ENCODE measurements at places on chromosomes 6 and 20.

- DNase-seq = no peak
Observed at GRCh38 chr6:127219869-127220268, 46.8 kb upstream of the RNF146 start.

DNA sequence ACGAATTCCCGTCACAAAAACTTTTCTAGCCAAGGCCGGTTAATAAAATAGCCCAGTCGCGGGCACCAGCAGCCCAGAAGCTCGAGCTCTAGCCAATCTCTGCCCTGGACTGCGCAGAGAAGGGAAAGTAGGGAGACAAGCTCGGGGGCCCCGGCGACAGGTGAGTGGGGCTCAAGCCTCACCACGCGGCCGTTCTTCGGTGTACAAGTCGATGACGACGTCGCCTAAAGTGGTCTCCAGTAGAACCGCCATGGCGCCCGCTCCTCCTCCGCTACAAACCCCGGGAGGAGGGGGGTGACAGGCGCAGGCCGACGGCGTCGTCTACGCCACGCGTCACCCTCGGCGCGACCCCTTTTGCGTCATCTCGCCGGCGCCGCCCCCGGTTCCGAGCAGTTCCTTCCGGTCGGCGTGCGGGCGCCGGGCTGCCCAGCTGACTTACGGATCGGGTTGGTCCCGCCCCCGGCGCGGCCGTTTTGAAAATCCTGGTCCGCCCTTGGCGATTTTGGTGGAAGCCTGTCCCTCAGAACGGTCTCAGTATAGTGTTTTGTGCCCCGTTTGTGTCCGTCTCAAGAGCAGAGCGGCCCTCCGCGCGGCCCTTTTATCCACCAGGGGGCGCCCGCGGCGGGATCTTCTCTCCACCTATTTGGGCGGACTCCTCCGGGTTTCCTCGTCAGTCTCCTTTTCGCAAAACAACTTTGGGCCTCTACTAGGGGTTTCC, at the start of gene PPIL4:
PPIL4 (minus strand) TSS at position 290 of the 718 bp plus-strand sequence; CDS start at position 252, 38 bp downstream.
- DNase-seq = peak; percentile 96

- no peak for DNase-seq
Observed at GRCh38 chr6:121426686-121427085, 8.8 kb upstream of the GJA1 start.

DNA sequence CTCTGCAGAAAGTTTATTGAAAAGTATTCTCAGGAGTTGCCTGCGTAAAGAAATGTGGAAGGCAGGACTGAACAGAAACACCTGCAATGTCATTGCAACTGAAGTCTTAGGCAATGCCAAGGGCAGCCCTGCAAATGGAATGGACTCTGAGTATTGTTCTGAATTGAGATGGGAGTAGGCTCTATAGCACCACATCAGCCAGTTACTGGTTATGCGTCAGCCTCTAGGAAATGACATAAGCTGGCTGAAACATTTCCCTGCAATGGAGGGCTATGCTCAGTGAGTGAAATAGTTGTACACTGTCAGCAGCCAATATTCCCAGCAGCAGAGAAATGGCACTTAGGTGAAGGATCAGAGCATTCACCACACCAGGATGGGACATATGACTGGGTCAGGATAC, 13.8 kb upstream of the GJE1 start:
- no peak for DNase-seq

DNA sequence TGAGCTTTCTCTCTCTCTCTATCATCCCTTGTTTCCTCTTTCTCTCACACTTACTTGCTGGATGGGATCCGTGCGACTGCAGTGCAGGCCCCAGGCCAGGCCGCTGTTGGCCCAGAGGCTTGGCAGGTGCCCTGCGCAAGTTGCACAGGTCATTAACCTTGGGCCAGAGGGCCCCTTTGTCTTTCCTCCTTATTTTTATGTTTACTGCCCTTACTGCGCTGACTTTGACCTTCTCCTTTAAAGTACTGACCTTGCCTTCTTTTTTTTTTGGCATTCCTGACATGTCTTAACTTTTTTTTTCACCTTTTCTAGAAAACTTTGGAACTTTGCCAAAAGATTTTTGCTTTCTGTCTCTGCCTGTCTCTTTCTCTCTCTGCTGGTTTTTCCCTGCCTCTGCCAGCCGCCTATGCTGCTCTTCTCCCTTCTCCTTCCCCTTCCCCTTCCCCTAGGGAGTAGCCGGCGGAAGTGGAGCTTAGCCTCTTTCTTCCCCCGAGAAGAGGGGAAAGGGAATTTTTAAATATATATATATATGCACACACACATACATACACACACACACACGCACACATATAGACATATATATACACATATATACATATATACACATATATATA, 59.6 kb upstream of the CDH4 start:
- DNase-seq = no peak

DNA sequence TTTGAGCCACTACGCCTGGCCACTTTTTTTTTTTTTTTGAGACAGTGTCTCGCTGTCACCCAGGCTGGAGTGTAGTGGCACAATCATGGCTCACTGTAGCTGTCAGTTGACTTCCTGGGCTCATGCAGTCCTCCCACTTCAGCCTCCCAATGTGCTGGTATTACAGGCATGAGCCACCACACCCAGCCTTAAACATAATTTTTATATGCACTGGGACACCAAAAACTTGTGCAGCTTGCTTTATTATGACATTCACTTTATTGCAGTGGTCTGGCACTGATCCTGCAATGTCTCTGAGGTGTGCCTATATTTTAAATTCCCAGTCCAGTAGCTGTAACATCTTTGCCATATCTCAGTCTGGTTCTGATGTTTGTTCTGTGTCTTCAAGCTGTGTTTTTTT, 34.7 kb downstream of the KAT14 start:
- DNase-seq = no peak

- DNase-seq = no peak
Observed at GRCh38 chr20:62797671-62798532, 1.6 kb downstream of the MRGBP start.

DNA sequence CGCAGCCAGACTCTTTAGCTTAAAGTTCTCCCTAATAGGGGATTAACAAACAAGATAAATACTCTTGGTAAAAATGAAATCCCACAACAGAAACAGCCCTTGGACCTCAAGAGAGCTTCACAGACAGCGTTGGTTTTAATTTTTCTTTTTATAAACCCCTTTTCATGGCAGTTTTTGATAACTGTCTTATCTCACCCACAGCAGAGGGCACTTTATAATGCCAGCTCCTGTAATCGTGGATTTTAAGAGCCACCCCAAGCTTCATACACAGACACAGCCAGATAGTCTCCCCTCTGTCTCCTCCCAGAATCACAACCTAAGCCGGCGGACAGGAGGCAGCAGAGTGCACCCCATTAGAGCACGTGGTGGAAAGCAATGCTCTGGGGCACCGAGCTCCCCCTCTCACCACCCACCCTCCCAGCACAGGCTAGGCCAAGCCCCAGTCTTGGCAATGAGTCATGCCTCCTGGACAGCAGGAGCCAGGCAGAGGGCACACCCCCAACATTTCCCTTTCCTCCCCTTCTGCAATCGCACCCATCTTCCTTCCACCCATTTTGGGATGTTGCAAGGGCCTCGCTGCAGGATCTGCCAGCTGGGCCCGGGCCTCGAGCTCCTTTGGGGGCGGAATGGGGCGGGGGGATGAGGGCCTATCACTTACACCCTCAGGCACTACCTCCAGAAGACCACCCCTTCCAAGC, 2.4 kb downstream of the JAG1 start:
- DNase-seq = no peak

- DNase-seq = no peak
Observed at GRCh38 chr20:63316502-63316921, 23.5 kb downstream of the COL20A1 start.

- no peak for DNase-seq
Observed at GRCh38 chr20:32982617-32983458, 21.4 kb downstream of the SUN5 start.

DNA sequence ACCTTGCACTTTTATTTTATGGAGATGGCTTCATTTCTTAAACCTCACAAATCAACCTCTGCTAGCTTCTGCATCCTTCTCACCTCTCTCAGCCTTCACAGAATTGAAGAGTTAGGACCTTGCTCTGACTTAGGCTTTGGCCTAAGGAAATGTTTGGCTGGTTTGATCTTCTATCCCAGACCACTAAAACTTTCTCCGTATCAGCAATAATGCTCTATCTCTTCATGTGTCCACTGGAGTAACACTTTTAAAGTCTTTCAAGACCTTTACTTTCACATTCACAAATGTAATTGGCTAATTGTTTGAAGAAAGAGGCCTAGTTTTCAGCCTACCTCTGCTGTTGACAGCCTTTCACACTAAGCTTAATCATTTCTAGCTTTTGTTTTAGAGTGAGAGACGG, 212.9 kb downstream of the TTLL2 start:
- no peak for DNase-seq

Data from stimulated activated CD8-positive, alpha-beta memory T cell treated with anti-CD3 and anti-CD28 coated beads, Interleukin-4, amount 100 ng/mL, for 1 hour (primary cell).